ENCODE measurements at places on chromosomes 2 and 18.

DNA sequence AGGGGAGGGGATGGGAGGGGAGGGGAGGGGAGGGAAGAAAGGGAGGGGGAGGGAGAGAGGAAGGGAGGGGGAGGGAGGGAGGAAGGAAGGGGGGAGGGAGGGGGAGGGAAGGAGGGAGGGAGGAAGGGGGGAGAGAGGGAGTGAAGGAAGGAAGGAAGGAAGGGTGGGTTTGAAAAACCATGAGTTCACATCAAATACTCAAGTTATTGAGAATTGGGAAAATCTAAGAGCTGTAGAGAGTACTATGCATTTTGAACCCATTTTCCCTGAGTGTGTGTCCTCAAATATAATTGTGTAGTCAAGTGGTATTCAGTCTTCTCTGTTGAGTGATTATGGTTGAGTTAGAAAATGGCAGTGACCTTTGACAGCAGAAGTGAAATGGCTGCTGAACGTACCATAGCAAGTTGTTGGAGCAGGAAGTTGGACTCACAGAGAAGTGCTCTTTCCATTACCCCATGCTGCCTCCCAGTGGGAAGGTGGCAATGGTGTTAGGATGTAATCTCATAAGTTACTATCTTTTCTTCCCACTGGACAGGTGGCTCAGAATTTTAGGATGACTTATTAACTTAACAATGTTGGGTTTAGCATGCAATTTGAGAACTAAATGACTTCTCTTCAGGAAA, 214.6 kb downstream of the SETBP1 start:
- DNase-seq = peak; percentile 49

DNA sequence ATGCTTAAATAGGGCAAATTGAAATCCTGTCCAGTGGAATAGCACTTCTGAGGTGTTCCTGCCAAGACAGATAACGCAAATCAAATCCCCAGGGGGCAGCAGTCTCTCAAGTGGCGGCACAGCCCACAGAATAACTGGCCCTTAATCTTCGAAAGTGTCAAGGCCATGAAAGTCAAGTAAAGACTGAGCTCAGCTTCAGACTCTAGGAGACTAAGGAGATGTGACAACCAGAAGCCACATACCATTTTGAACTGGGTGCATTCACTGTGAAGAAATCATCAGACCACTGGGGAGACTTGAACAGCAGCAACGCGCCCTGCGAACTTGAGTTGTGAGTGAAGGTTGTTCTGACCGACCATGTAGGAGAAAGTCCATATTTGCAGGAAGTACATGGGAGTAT, 66.0 kb upstream of the ASAP2 start:
- no peak for DNase-seq

- no peak for DNase-seq
These were observed 228.3 kb upstream of the SIX3 start for GRCh38 chr2:44713170-44713569.

GRCh38 chr18:78740876-78741275, 238.7 kb upstream of the SALL3 start:
- DNase-seq = no peak

- no peak for DNase-seq
These were observed 264.5 kb downstream of the GPD2 start for GRCh38 chr2:156700681-156701080.

DNA sequence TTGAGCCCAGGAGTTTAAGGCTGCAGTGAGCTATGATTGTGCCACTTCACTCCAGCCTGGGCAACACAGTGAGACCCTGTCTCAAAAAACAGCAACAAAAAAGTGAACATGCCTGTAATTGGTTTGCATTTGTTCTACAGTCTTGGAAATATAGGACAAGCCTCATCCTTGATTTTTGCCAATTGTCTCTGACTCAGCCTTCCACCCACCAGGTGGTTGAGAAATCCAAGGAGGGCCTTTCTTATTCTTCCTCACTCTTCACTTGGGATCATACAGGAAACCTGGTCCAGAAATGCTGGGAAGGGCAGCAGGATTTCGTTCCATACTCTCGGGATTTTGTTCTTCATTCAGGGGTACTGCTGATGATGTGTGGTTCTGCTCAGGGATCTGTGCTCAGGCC, 94.6 kb downstream of the CDC42EP3 start:
- no peak for DNase-seq

GRCh38 chr2:202693503-202693902, 58.7 kb downstream of the FAM117B start:
- DNase-seq = no peak

- no peak for DNase-seq
These were observed 122.5 kb downstream of the ARHGAP15 start for GRCh38 chr2:143251681-143252080.

DNA sequence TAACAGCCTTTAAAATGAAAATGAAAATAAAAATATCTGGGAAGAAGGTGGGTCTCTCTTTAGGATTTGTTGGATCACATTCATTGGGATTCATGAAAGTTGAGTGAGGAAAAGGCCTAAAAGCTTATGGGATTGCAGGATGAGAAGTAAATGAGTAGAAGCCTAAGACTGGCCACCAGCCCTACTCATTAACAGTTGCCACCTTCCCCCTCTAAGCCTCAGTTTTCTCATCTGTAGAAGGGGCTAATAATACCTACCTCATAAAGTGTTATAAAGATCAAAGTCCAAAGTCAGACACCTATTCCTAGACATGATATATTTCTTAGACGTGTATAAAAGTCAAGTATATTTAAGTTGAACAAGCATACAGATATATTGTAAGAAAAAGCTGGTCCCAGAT, 23.8 kb downstream of the RDH14 start:
- no peak for DNase-seq

DNA sequence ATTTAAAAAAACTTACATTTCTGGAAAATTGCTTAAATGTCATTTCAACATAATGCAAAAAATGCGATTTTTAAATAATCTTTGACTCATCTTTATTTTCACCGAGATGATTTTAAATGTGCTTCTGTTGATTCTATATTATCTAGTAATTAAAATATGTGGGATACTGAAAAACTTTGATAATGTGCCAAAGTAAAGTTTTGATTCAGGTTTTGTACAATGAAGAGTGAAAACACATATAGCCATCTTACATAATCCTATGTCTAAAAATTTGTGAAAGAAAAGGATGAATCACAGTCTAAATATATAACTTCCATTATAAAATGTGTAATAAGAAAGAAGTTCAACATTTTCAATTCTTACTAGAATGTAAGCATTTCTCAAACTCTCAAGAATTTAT, 204.3 kb upstream of the ZC3H15 start:
- no peak for DNase-seq

Data from lung microvascular endothelial cell (primary cell).